ENCODE measurements at places on chromosomes 7 and 10.

- peak; percentile 72 for DNase-seq
Measured at GRCh38 chr10:132443605-132443982, 46.6 kb downstream of the PWWP2B start.

DNA sequence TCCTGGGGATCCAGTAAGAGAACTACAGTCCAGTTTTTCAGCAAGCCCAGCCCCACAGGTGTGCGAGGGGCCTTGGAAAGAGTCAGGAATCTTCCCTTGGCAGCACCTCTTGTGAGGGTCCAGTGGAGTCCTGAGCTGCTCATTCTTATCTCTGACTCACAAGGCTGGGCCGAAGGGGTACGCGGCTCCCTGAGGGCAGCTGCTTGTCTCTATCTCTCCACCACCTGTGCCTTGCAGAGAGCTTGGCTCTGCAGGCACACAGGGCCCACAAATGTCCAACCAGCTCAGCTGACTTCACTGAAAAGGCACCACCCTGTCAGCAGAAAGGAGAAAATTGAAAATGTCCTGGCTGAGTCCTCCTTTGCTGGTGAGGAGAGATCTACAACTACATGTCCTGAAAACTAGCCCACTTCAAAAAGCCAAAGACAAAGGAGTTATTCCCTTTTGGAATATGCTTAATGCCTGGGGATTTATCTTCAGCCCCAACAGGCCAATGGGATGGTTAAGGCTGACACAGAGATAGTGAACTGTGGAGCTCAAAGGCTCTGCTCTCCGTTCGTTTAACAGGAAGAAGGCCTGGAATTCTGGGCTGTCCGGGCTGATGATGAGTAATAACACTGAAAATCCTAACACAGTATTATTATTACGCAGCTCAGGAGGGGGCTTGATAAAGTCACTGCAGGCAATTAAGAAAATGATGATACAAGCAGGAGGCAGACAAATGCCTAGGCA is 23.4 kb downstream of the UROS start:
- no peak for DNase-seq

GRCh38 chr7:38907066-38907465 is 1.9 kb downstream of the VPS41 start:
- no peak for DNase-seq

DNA sequence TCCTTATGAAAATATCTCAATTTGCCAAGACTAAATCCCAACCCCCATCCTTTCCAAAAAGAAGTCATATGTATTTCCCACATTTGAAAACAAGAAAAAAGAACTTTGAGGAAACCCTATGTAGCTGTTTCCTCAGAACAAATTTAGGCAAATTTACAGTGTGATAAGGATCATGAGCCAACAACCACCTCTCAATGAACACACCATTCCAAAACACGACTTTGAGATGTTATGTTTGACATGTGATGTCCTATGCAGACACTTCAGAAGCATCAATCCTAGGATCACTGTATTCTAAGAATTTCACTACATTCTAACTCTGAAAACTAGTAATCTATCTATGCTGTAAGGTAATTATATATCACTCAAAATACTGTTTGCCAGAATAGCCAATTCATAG is 62.2 kb downstream of the NT5C2 start:
- no peak for DNase-seq

- DNase-seq = peak; percentile 36
Measured at GRCh38 chr7:23106057-23106822, 655 bp downstream of the KLHL7 start.

- no peak for DNase-seq
Measured at GRCh38 chr7:517774-518629, 1.6 kb downstream of the PDGFA start.

DNA sequence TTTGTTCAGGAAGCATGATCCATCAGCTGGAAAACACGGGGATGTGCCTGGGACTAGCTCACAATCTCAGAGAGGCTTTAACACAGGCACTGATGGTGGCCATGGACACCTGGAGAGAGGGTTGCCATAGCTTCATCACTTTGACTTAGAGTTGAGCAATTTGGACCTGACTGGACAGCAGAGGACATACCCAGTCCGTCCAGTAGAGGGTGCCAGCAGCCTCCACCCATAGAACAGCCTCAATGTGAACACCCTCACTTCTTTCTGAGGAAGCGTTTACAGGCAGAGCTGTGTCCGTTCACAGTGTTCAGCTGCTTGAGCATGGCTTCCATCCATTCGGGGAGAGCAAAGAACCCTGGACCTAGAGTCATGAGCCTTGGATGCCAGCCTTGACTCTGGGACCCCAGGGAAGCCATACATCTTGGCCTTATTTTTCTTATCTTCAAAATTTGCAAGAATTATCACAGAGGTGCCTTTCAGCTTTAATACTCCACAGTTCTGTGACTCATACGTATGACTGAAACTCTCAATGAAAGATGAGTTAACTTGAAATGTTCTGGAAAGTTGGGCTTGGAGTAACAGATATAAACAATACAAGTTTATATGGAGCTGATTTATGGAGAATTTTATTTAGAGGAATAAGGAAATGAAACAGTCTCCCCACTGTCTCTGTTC is 302.9 kb upstream of the PODXL start:
- DNase-seq = peak; percentile 79

DNA sequence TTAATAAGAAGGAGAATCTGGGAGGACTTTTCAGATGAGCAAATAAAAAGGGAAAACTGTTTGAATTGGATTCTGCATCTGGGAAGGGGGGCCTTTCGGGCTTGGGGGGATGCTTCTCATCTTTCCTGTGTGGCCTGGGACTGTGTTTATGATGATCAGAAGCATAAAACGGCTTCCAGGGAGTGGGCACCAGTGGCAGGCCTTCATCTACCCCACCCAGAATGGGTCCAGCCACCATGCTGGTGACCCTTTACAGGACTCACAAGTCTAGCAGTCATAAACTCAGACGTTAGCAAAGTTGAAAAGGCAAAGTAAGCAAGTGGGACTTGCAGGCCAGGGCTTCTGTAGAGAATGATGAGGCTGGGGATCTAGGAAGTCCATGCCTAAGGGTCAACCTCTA is 198.3 kb upstream of the ZMIZ1 start:
- no peak for DNase-seq

- no peak for DNase-seq
Measured at GRCh38 chr7:149673006-149673405, 100.4 kb downstream of the ZNF467 start.

- DNase-seq = no peak
Measured at GRCh38 chr10:123930340-123931001, 38.9 kb upstream of the CPXM2 start.

- DNase-seq = no peak
Measured at GRCh38 chr10:130409931-130410330, 273.7 kb downstream of the GLRX3 start.

- DNase-seq = no peak
Measured at GRCh38 chr10:132460691-132461090, 63.7 kb downstream of the PWWP2B start.

GRCh38 chr7:134779741-134780065 is 269 bp downstream of the CALD1 start:
- DNase-seq = no peak

DNA sequence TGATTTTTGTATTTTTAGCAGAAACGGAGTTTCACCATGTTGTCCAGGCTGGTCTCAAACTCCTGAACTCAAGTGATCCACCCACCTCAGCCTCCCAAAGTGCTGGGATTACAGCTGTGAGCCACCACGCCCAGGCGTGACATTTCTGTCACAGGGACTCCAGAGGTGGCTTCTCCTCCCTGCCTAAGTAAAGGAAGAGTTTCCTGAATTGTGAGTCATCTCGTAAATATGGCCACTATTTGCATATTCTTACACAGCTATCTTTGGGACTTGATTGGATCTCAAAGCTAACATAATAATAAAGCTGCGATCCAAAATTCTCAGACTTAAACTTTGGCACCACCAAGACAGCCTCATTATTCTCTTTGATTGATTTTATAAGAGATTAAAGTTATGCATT is 50.1 kb downstream of the ADARB2 start:
- no peak for DNase-seq

GRCh38 chr7:82472966-82473365 is 29.4 kb upstream of the CACNA2D1 start:
- no peak for DNase-seq

- DNase-seq = no peak
Measured at GRCh38 chr10:121611393-121612159, 13.3 kb upstream of the FGFR2 start.

- no peak for DNase-seq
Measured at GRCh38 chr10:89946106-89946505, 244.7 kb downstream of the KIF20B start.

GRCh38 chr10:75403144-75403938 is 1.8 kb upstream of the ZNF503 start:
- DNase-seq = peak; percentile 57

GRCh38 chr7:69693042-69693441 is 94.8 kb downstream of the AUTS2 start:
- no peak for DNase-seq

- no peak for DNase-seq
Measured at GRCh38 chr7:64874114-64874513, 29.0 kb upstream of the ZNF273 start.

- DNase-seq = no peak
Measured at GRCh38 chr7:39659356-39660013, 36.1 kb downstream of the RALA start.

DNA sequence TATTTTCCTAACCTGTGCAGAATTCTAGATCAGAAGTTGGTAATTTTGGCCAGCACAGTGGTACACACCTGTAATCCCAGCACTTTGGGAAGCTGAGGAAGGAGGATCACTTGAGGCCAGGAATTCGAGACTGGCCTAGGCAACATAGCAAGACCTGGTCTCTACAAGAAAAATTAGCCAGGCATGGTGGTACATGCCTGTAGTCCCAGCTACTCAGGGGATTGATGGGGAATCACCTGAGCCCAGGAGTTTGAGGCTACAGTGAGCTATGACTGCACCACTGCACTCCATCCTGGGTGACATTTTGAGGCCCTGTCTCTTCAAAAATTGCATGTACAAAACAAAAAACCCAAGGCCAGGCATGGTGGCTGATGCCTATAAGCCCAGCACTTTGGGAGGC is 8.6 kb downstream of the PGAM1 start:
- no peak for DNase-seq

DNA sequence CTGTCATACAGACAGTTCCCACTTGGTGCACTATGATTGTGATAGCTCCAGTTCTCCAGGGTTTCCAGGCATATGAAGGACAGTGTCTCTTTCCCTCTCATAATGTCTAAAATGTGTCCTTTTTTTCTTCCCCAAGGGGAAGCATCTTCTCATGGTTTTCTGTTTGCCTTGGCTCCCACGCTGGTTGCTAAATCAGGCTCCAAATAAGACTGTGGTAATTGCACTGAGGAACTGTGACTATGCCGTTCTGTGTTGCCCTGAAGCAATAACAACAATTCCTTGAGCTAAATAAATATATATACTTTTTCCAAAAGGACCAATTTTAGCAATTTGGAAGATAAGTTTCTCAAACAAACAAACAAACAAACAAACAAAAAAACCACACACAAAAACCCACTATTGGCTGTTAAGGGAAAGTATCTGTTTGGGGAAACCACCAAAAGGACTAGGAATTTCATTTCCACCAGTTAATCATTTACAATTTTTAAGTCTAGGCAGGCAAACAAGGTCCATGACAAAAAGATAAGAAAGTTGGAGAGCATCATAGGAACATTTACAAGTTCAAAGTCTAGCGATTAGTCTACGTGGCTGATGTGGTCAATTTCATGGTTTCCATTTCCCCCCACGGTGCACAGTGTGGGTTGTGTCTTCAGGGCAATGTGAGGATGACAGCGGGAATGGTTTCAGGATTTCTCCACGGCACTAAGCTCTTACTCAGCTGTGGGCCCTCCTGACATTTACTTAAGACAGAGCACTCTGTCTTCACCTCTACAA is 62.4 kb downstream of the THNSL1 start:
- DNase-seq = no peak

DNA sequence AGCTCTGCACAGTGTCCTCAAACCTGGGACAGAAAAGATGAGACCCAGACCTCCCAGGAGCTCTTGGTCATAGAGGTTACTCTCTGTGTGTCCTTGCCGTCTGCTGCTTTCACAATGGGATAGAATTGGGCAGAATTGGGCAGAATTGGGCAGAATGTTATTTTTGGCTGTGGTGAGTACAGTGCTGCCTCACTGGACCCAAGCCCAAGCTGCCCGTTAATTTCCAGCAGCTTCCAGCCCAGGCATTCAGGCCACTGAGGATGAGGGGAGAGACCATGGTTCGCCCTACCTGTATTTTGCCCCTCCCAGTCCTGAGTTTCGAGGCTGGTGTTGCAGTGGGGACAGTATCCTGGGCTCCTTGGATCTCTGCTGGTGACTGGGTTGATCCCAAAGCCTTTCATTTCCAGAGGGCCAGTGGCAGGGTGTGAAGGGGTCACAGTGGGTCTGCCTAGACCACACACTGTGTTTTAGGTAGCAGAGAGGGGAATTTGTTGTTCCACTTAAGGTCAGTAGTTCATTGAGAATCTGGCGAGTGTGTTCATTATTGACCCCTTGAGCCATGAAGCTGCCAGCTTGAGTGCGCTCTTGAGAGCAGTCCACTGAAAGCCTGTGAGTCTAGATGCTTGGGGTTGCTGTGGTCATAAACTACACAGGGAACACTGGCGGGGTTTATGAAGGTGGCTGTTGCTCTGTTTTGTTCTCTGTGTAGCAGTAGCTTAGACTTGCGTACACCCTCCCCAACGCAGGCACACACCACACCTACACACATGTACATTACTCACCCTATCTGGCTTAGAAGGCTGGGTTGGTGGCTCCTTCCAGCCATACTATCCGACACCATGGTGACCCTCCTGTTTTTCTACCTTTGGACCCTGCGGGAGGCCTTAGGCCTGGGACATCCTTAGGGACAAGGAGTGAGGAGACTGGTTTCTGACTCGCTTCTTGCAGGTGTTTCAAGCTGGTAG is 23.5 kb downstream of the NACAD start:
- DNase-seq = no peak

GRCh38 chr10:131570716-131571307 is 259.3 kb upstream of the TCERG1L start:
- DNase-seq = no peak

- DNase-seq = no peak
Measured at GRCh38 chr10:89515031-89515841, 20.2 kb downstream of the SLC16A12 start.

- no peak for DNase-seq
Measured at GRCh38 chr10:84924131-84924530, 595.7 kb downstream of the CCSER2 start.

- DNase-seq = no peak
Measured at GRCh38 chr7:41858201-41858600, 155.3 kb upstream of the INHBA start.

GRCh38 chr7:74236284-74236683 is 17.9 kb downstream of the RFC2 start:
- DNase-seq = no peak

All from WERI-Rb-1 (cell line).